ENCODE measurements at places on chromosomes 4 and X.
A peak's percentile ranks its signal among the peaks of the same experiment; 100 is the strongest.

DNA sequence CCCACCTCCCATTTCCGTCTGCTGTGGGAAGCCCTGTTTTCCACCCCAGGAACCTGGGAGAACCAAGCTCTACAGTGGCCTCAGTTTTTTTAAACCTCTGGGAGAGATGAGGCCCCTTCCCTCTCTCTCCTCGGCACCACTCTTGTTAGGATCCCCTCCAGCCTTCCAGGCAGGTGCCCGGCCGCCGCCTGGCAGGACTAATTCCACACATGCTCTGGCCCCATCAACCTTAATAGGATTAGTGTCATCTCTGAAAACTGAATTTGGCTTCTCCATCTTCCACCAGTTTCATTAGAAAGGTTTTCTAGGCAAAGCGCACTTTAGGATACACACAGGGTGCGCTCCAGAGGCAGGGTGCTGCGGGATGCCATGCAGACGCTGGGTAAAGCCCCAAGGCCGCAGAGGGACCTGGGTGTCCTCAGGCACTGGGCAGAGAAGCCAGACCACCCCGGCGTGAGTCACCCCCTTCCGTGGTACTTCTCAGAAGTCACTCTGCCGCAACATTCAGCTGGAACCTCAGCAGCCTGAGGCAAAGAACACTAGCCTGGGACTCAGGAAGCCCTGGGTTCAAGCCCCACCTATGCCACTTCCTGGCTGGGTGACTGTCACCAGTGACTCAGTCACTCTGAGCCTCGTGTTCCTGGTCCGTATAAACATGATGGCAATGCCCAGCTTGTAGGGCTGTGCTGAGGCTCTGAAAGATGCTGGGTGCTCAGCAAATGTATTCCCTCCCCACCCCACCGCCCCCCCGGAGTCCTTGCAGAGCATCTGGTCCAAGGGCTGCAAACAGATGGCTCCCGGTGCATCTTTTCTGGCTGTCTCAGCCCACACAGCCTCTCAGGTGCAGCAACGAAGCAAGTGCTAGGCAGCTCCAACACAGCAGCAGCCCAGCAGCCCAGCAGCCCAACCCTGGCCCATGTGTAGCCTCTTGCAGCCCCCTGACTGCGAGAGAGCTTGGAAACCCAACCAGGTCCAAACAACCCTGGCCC, 29.1 kb downstream of the PPP2R2C start:
- DNase-seq = no peak

GRCh38 chr4:16916719-16917337, 18.4 kb upstream of the LDB2 start:
- peak; percentile 81 for DNase-seq

DNA sequence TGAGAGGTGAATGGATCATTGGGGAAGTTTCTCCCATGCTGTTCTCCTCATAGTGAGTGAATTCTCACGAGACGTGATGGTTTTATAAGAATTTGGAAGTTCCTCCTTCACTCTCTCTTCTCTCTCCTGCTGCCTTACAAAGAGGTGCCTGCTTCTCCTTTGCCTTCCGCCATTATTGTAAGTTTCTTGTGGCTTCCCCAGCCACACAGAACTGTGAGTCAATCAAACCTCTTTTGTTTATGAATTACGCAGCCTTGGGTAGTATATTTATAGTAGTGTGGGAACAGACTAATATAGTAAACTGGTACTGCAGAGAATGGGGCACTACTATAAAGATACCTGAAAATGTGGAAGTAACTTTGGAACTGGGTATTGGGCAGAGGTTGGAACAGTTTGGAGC, 7.8 kb upstream of the CTAG2 start:
- DNase-seq = no peak

DNA sequence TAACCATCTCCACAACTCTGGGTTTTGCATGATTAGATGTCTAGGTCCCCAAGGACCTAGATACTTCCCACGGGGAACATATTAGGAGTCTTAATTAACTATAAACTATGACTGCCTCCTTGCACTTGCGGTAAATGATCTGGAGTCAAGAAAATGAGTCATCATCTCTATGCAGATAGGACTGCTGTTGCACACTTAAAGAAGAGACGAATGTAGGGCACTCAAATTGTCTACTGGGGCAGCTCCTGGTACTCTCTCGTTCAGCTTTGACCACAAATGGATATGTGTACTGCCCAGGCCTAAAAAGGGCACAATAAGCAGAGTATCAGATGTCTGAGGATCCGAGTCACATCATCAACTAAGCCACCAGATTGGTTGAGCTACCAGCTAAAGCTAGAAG, 1783.4 kb upstream of the AGA start:
- DNase-seq = no peak

DNA sequence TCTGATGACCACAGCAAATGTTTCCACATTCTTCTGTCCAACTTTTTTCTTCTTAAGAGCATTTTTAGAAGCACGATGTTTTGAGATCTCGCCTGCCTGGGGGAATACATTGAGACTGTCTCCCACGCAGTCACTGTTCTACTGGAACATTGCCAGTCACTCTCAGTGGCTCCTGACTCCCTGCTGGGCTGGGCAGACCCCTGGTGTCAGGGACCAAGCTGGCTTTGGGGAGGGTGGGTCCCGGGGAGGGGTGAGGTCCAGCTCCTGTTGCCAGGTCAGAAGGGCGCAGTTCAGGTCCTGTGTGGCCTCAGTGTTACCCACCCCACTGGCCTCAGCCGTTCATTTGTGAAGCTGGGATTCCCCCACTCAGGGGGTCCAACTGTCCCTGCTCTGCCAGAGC, 18.9 kb upstream of the ABLIM2 start:
- DNase-seq = no peak

GRCh38 chr4:37812713-37813112, 13.8 kb upstream of the PGM2 start:
- DNase-seq = no peak

DNA sequence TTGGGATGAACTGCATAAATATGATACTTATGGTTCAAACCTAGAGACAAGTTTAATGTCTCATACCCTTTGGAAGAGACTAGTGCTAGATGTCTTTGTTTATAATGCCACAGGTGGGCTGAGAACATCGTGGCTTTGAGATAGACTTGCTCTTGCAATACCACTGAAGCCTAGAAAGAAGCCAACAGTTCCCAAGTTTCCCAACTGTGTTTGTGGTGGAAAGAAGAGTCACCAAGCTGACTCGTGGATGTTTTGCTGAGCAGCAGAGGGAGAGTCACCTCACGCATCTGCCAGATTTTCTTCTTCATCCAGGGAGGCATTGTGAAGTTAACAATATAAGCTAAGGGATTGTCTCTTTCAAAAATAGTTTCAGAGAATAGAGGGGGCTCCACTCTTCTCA, 1076.2 kb downstream of the C4orf33 start:
- no peak for DNase-seq

GRCh38 chr4:8540991-8541390, 39.2 kb upstream of the GPR78 start:
- no peak for DNase-seq

GRCh38 chrX:49120091-49120490, 3.4 kb downstream of the GPKOW start:
- DNase-seq = no peak

All from activated naive CD8-positive, alpha-beta T cell treated with anti-CD3 and anti-CD28 coated beads, Interleukin-2, amount 50 U/mL, for 24 hours (primary cell).